Skeletal muscle cell (primary cell): ENCODE measurements at places on chromosomes 13 and 19.

DNA sequence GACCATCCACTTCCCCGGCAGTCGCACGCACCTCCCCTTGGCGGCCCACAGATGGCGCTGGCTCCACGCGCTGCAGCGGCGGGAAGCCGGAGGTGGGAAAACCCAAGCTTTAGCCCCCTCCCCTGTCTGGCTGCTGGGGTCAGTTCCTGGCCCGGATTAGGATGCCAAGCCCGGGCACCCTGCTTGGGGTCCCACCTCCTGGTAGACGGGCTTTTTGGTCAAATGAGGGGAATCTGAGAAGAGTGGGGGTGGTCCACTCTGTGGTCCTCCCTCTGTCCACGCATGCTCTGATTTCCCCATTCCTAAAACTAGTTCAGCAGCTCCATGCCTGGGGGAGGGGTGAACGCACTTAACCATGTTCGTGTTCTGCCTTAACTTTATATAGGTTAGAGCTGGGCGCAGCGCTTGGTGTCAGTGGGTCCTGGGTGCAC is 8.1 kb upstream of the ADGRE2 start:
- DNase-seq = no peak

DNA sequence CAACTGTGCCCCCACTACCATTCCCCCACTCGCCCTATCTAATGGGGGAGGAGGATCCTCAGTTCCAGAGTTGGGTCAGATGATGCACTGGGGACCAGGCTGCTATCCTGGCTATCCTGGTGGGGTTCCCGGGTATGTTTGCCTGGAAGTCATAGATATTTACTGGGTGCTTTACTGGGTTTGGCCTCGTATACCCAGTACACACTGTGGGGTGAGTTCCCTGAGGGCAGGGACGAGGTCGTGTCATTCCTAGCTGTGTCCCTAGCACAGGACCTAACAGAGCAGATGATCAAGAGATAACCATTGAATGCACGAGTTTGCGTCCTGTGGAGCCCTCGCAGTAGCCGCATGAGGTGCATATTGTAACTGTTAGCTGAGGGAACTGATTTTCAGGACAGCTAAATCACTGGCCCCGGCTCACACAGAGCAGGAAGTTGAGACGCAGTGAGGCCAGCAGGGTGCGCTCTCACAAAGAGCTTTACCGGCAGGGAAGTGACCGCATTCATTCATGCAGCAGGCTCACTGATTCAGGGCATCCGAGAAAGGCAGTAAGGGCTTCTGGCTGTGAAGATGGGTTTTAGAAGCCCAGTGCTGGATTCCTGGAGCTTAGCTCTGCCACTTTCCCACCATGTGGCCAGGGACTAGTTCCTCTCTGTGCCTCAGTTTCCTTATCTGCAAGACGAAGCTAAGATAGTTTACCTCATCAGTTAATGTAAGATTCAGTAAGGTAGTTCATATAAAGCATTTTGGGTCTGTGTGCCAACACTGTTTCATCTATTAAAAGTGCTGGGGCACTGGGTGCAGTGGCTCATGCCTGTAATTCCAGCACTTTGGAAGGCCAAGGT is 6.0 kb downstream of the RUVBL2 start:
- no peak for DNase-seq

DNA sequence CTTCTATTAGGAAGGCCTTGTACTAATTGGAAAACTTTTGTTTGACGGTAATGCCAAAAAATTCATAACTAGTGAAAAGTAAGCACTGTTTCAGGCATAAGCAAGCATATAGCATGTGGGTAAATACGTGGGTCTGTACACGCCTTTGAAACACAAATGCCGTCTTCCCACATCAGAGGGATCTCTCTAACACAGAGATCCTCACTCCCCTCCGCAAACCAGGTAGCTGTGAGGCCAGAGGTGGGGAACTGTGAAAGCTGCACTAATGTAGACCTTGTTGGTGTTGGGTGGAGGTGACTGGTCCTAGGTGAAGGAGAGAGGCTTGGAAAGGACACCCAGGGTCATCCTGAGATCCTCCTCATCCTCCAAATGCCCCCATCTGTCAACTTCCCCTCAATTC is 16.0 kb upstream of the POU2F2 start:
- DNase-seq = no peak

DNA sequence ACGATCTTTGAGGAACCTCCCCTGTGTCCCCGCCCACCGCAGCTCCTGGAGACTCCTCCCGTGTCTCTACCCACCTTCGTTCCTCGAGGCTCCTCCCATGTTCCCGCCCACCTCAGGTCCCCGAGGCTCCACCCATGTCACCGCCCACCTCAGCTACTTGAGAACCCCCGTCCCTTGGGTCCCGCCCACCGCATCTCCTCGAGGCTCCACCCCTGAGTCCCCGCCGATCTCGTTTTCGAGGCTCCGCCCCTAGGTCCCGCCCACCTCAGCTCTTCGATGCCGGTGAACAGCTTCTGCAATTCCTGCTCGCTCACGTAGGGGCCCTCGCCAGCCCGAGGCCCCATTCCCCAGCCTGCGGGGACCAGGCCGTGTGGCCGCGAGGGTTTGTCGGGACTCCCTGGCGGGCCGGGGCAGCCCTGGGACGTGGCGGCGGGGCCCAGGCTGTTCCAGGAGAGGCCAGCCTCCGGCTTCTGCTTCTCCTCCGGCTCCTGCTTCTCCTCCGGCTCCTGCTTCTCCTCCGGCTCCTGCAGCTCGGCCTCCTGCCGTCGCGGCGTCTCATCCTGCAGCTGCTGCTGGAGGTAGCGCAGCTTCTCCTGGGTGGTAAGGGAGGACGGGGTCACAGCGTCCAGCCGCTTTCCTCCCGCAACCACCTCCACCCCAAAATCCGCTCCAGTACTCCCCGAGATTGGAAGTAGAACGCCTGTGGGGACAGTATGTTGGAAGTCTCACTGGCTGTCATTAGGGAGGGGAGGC is 16.7 kb downstream of the TSKS start:
- no peak for DNase-seq

DNA sequence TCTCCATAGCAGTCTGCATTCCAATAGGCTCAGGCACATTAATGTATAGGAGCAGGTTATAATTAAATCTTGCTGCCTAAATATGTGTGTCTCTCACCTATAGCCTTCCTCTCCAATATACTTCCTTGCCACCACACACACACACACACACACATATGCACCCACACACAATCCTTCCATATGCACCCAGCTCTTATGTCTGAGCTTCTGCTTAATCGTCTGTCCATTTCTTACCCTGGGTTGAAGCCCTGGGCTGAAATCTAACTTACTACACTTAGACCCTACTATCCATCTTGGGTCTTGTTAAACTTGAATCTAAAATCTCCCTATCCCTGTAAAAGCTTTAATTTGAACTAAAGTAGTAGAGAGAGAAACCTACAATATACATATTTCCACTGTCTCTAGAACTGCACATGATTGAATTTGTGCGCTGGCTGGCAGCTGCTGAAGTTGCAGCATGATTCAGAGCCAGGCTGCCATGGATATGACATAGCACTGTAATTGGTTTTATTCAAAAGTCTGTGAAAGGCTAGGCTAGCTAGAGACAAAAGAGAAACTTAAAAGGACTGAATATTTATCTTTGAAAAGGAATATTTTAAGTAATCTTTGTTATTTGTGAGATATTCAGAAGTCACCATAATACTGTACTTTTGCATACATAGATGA is 25.7 kb upstream of the FREM2 start:
- no peak for DNase-seq

- no peak for DNase-seq
Measured at GRCh38 chr19:6822311-6822670, 49.8 kb downstream of the VAV1 start.

GRCh38 chr19:39080431-39080830 is 3.7 kb upstream of the ACP7 start:
- DNase-seq = no peak

GRCh38 chr13:110306960-110307766 is at the start of the genes COL4A1 and COL4A2:
TSS of gene COL4A1 (minus strand) at chr13:110307157. CDS start at chr13:110307027, 130 bp downstream.
TSS of gene COL4A2 (plus strand) at chr13:110307284. CDS start at chr13:110307904, 620 bp downstream.
- DNase-seq = no peak

GRCh38 chr19:46000491-46001246 is 5.4 kb downstream of the CCDC61 start:
- no peak for DNase-seq

GRCh38 chr19:19334063-19334988 is 13.7 kb downstream of the MAU2 start:
- no peak for DNase-seq

GRCh38 chr19:19320361-19321140 is at the start of the genes MAU2 and SUGP1:
TSS of gene MAU2 (plus strand) at chr19:19320829. CDS start at chr19:19320860, 31 bp downstream.
TSS of gene SUGP1 (minus strand) at chr19:19320509. CDS start at chr19:19320496, 13 bp downstream.
- DNase-seq = peak; percentile 66

DNA sequence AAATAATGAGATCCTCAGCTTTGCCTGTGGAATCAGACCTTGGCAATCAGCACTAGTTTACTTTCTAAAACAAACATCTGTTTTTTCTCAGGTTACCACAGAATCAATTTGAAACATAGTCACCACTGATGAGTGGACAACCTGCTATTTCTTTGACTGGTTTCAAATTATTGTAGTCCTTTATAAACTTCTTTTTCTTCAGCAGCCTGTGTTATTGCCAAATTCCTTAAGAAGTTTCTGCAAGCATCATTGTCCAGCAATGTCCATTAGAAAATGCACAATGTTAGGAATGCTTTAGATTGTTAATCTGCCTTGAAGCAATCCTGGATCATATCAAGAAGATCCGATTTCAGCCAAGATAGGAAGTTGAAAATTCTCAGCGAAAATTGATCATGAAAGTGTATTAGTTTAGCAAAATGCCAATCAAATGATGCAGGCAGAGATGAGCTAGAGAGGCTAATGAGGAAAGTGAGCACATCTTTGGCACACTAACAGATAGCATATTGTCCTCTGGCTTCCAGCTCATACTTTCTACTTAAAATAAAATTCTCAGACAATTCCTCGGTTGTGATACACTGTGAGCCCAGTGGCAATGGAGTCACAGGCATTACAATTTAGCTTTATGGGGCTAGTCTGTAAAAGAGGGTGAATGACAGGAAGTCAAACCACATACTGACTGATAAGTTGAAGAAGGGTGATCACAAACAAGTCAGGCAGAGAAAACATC is 270.6 kb downstream of the SLITRK6 start:
- DNase-seq = peak; percentile 50

DNA sequence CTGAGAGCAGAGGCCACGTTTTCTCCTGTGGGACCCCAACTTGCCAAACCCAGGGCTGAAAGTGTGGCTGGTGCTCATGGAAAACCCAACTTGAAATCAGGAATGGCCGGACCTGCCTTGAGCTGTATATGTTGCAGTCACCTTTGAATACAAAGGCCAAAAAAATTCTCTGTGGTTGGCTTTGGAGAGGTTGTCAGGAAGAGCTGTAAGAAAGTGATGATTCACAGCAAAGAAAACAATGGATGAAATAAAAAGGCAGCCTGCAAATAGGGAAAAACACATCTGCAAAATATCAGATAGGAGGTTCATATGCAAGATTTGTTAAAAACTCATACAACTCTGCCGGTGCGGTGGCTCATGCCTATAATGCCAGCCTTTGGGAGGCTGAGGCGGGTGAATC is 715.8 kb downstream of the UQCRFS1 start:
- DNase-seq = no peak
